ENCODE measurements at places on chromosomes 5 and 9.
A peak's percentile ranks its signal among the peaks of the same experiment; 100 is the strongest.

GRCh38 chr5:178058321-178059012 lies 54.9 kb upstream of the N4BP3 start:
- peak; percentile 83 for DNase-seq

DNA sequence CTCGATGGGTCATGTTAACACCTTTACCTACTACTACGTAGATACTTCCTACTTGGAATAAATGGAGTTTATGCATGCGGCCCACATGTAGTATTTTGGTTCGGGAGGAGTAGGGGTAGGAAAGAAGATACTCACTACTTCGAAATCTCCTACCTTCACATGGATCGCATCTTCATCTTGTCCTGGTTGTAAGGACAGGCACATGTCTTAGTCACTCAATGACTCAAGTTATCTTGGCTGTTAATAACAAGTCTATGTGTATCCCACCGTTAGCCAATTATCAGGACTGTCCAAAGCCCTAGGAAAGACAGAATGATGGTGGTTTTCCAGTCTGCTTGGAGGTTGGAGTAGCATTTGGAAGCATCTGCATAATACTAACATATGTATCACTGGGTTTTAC lies 24.1 kb downstream of the CMYA5 start:
- DNase-seq = no peak

DNA sequence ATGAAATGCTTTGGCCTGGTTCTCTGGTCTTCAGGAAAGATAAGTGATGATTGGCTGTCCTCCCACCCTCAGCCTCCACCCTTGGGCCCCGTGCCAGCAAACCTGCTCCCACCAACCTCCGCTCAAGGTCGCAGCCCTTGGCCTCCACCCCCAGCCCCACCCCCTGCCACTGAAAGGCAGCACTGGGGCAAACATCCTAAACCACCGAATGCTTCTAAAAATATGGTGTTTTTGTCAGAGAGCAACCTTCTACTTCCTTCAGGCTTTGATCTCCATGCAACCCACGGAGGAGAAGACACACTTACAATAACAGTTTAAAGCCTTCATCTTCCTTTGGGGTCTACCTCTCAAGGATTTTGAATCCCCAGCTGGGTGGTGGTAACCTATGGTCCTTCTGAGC lies 24.0 kb upstream of the TCF7 start:
- DNase-seq = no peak

- DNase-seq = no peak
These were observed 24.8 kb upstream of the DAB2 start for GRCh38 chr5:39449591-39449990.

- DNase-seq = no peak
These were observed 208.6 kb upstream of the RGMB start for GRCh38 chr5:98564836-98565235.

GRCh38 chr5:32916648-32917047 lies 205.5 kb downstream of the NPR3 start:
- DNase-seq = no peak

GRCh38 chr9:112605518-112605917 lies 112.4 kb downstream of the INIP start:
- no peak for DNase-seq

- DNase-seq = peak; percentile 24
These were observed 68.7 kb upstream of the WDR41 start for GRCh38 chr5:77560677-77561263.

GRCh38 chr9:87201351-87201751 lies 254.0 kb upstream of the GAS1 start:
- no peak for DNase-seq

DNA sequence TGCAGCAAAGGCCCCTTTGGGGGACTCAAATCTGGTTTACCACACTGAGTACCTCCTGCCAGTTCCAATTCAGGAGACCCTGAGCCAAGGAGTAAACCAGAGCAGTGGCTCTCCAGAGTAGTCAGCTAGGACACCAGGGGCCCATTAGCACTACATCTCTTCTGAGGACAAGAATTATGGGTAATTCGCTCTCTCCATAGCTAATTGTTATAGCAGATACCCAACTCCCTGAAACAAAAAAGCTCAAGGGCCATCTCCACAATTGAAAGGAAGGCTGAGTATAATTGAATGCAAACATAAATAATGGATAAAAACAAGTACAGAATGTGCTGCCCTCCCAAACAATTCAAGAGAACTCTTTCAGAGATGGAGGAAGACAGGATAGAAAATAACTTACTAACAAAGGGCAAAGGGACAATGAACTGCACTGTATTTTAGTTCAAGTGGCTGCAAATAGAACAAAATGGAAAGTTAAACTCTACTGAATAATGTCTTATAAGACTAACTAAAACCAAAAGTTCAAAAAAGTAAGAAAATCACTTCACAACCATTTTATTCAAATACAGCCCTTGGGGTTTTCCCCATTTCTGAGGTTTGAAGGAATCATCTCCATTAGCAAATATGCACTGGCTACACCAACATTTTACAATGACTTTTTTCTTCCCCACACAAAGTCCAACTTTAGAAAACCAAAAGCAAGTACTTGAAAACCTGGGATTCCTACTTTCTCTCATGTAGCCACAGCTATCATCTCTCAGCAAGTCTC lies 118.8 kb downstream of the SIL1 start:
- no peak for DNase-seq

DNA sequence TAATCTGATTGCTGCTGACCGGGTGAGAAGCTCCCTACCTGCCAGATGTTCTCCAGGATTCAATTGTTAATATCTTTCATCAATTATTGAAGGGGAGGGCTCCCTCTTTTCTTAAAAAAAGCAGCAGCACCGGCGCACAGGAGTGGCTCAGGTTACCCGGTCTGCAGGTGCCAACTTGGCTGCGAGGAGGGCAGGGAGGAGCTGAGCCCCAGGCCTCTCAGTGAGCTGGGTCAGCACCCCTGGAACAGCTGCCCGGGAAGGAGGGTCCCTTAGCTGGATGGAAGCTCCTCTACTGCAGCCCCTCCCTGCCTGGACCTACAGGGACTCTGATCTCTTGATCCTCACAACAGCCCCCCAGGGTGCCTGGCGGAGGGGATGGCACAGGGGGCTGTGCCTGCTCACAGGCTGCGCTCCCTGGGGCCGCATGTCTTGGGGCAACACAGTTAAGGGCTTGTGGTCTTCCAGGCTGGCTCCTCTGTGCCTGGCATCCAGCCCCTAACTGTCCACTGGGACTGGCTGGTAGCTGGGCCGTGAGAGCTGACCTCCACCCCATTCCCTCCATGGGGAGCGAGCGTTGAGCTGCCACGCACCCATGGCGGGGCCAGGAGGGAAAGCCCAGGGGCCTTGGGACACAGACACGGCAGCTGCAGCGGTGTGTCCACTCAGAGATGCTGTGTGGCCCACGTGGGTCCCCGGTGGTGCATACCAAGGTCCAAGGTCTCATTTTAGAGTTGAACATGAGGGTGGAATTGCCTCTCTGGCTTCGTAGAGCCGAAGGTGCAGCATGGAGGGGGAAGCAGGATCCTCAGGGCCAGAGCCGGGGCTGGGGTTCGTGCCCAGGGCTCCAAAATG lies 28.6 kb upstream of the TMEM250 start:
- no peak for DNase-seq

DNA sequence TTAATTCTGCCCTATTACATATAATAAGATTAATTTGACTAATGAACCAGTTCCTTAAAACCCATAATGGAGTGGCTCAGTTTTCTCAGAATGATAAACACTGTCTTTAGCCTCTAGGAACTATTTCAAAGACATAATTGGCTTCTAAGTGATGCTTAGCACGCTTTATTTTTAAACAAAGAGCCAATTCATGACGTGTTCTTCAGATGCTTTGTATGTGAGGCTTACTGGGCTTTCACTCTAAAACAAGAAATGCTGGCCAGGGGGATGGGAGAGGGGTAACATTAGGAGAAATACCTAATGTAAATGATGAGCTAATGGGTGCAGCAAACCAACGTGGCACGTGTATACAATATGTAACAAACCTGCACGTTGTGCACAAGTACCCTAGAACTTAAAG lies 7.6 kb upstream of the SFXN1 start:
- DNase-seq = no peak

GRCh38 chr5:35436400-35437057 lies 181.1 kb upstream of the SPEF2 start:
- peak; percentile 36 for DNase-seq

GRCh38 chr9:37997636-37998374 lies 71.2 kb downstream of the SHB start:
- DNase-seq = no peak

DNA sequence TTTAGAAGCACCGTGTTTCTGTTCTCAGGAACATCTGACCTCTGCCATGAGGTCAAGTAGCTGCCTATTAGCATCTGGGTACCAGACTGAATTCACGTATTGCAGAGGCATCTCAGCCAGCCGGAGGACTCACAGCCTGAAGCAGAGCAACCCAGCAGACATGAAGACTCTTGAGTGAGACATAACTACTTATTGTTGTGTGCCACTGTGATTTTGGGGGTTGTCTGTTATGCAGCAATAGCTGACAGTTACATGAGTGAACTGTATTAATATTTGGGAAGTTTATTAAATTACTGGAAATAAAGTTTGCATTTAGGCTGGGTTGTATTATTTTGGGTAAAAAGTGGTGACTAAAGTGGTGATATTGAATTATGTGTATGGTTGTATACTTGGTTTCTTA lies 1.3 kb upstream of the ACOT12 start:
- no peak for DNase-seq

DNA sequence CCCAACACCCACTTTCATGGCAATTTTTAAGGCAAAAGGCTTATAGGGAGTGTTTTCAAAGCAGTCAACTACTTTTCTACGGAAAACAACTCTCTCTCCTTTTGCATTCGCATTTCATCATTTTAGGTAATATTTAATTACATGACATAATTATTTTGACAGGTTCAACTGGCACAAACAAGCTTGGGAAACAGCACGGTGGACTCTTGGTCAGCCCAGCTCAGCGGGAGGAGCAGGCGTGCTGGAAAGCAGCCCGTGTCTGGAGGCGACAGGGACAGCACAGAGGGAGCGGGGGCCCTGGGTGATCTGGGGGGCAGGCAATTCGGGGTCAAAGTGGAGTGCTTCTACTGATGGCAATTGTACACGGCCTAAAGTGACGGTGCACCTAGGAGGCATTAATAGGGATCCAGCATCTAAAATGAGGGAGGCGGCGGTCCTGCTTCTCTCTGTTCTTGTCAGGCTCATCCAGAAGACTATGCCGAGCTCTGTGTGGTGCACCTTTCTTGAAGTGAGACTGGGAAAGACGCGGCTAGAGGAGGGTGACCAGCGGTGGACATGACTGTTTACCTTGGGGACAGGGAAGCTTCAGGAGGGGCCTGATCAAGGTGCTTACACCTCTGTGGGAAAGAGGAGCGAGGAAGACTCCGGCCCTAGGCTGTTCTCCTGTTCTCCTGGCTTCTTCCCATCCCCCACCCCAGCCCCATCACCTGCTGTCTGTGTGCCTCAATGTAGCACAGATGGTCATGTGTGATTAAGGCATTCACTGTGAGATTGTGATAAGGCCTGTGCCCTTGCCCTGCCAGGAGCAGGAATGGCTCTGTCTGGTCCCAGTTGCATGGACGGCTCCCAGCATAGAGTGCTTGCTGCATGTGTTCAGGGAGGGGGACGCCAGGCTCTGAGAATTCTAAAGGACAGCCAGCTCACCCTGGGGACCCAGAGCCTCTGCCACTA lies 3.4 kb downstream of the MYMK start:
- DNase-seq = no peak

- no peak for DNase-seq
These were observed 100.1 kb downstream of the CACNA1B start for GRCh38 chr9:137977571-137978261.

- no peak for DNase-seq
These were observed 15.2 kb upstream of the TNIP1 start for GRCh38 chr5:151096001-151096373.

DNA sequence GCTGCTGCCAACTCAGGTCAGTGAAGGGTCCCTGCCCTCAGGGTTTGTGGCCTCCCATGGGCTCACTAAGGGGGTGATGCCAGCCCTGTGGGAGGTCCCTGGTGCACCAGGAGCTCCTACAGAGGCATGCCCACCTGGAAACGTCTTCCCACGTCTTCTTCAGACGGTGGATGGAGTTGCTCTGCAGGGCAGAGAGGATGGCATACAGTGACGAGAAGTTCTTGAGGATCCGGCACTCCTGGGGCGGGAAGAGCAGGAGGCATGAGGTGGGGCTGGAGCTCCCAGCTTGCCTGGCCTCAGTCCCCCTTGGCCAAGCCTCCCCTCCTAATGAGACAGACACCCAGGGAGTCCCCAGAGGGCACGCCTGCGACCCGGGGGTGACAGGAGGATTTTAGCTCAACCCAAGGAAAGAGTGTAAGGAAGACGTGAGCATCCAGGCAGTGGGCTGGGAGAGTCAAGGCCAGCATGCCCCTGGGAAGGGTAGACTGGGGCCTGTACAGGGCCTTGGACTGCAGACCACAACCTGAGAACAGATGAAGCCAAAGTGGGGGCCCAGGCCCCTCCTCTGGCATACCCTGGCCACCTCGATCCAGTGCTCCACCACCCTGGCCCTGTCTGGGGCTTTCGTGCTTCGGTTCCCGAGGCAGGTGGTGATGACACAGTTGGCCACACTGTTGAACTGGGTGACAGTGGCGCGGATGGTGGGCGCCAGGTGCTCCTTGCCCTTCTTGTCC lies 14.4 kb downstream of the RALGDS start:
- DNase-seq = no peak

DNA sequence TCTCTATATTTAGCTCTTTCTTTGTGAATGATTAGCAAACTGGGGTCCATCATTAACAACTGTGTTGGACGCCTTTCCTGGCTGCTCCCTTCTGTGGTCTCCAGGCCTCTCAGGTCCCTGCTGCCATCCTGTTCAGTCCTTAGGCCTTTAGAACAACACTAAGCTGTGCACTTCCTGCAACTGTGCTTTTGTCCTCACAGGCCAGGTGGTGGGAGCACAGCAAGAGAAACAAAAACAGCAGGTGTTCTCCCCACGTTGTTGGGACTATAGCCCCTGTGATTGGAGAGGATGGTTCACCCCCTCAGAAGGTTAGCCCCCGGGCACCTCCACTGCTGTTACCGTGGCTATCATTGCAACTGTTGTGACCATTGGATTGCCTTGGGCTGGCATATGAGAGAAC lies 41.7 kb upstream of the CLINT1 start:
- DNase-seq = peak; percentile 19

DNA sequence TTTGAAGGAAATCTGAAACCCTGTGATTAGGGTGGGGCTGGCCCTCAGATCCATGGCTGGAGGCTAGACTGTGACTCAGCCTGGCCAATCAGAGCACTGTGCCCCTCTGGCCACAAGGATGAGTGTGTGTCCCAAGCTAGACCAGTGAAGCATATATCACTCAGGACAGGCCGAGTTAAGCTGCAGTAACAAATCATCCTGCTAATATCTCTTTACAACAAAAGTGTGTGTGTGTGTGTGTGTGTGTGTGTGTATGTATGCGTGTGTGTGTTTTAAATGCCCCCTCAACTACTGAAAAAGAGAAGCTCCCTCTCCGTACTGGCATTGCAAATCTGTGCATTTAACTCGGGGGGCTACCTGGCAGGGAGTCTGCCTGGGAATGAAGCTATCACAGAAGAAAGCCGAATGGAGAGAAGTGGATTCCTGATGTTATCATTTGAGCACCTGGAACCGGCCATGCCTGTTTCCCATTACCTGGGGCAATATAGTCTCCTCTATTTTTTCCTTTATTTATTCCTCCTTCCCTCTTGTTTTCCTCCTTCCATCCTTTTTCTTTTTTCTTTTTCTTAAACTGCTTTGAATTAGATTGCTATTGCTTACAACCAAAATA lies 25.6 kb downstream of the STC2 start:
- DNase-seq = peak; percentile 9

- DNase-seq = no peak
These were observed 1703.8 kb downstream of the MAT2B start for GRCh38 chr5:165209101-165209727.

Data from NCI-H1092 treated with DMSO at 0.1 percent for 48 hours (cell line).